Stimulated activated CD4-positive, alpha-beta T cell treated with anti-CD3 and anti-CD28 coated beads, TNF-alpha, amount 100 ng/mL, for 48 hours (primary cell): ENCODE measurements at places on chromosomes 2 and 18.

DNA sequence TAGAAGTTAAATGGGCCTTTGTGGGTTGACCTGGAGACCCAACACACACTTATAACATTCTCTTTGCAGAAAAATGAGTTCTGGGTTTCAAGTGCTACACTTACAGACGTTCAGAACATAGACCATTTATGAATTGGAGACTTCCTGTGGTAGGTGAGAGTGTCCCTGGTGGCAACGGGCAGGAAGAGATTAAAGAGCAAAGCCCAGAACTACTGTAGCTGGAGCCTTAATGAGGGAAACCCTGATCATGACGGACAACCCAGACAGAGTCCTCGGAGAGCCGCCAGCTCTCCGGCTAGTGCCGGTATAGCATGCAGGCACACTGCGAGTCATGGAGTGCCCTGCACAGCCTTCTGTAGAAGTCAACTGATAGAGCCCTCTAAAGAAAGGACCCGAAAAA is 44.5 kb upstream of the RMDN2 start:
- no peak for DNase-seq

GRCh38 chr2:23867449-23867848 is 59.5 kb downstream of the ATAD2B start:
- DNase-seq: no peak

- DNase-seq: no peak
These were observed 264.7 kb downstream of the TCF4 start for GRCh38 chr18:55323051-55323994.

DNA sequence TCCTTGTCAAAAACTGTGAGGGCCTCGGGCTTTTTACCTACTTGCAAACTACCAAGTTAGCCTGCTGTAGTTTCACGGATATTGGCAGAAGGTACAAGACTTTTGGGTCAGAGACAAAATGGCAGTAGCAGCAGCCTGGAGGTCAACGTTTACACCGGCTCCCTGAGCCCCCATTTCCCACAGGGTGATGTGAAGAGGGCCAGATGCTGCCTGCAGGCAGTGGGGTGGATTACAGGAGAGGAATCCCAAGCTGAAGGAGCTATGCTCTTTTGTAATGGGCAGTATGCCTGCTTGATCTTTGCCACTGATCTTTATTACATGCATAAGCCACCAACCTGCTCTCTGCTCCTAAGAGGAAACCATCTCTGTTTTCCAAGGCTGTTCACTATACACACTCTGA is 29.5 kb upstream of the SP5 start:
- no peak for DNase-seq

GRCh38 chr2:137173463-137173862 is 408.1 kb downstream of the THSD7B start:
- DNase-seq: no peak

GRCh38 chr2:175253871-175254270 is 72.4 kb upstream of the ATP5MC3 start:
- no peak for DNase-seq

DNA sequence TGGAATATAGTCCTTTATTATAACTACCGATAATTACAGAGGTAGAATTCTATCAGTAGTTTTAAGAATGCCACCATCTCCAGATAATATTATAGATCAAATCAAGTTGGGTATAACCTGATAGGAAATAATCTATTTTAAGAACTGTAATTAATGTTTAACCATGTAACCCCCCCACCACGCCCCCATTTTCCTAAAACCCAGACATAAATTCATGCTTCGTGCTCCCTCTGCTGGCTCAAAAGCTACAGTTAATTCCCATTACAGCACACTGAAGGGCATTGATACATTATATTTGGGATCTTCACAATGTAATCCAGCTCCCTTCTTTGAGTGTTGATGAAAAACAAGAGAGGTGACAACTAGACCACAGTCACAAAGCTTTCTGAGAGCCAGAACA is 228.0 kb upstream of the SMAD7 start:
- no peak for DNase-seq

DNA sequence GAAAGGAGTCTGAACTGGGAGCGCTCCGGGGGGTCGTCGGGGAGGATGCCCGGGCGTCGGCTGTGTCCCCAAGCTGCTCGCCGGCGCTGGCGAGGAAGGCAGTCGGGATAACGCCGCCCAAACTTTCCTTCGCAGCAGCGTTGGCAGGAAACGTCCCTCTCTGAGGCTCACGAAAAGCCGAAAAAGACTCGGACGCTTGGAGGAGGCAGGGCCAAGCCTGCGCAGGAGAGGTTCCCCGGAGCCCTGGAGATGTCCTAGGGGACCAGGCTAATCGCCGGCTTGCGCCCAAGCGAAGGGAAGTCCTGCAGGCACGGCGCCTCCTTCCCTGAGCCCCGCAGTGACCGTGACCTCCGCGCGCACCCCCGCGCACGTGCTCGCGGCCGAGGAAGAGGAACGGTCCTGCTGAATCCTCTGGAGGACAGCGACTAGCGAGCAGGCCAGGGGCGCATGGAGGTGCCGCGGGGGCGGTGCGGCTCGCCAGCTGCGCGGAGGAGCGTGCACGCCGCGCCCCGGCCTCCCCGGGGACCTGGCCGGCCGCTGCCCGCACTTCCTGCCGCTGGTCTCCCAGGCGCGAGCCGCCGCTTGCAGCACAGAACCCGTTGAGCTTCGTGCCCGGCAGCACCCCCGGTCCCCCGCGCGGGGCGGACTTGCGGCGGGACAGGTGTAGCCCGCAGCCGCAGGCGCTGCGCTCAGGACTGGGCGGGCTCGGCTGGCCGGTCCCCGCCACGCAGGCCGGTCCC is at the start of gene SH3RF3:
SH3RF3 (plus strand) TSS at position 590 of the 740 bp plus-strand sequence.
- no peak for DNase-seq
